Mesendoderm (in vitro differentiated cells): ENCODE measurements at places on chromosomes 4 and X.
A peak's percentile ranks its signal among the peaks of the same experiment; 100 is the strongest.

DNA sequence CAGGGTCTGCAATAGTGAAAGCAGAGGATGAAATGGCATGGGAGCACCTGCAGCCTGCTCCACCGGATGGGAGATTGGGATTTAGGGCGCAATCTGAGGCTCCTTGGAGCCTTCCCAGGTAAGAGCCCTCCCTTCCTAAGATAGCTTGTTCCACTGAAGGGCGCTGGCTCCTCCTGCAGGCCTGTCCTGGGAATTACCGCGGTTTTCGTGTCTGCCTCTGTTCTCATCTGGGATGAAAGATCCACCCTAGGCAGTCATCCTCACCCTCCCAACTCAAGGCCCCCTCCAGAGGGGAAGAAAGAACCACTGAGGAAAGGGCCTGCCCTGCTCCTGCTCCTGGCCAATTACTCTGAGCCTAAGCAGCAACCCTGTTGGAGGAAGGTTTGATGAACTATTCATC, 547.5 kb downstream of the SMARCA1 start:
- peak; percentile 61 for DNase-seq

DNA sequence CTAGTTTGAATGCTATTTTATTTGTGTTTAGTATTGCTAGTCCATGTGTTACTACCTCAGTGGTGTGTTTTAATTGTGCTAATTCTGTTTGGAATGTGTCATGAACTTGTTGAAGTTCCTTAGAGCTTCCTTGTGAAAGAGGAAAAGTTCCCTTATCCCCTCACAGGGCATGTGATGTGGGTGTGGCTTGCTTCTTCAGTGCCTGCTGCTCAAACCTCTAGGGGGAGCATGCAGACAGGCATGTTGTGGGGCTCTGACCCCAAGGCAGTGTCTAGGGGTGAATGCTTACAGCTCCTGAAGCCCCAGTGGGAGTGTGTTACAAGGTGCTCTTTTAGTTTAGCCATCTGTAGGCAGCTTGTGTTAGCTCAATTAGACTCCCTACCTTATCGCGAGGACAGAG, 86.5 kb downstream of the MAGED4 start:
- DNase-seq, result peak; percentile 53

- DNase-seq, result peak; percentile 6
These were observed 25.9 kb upstream of the RASSF6 start for GRCh38 chr4:73646117-73646516.

DNA sequence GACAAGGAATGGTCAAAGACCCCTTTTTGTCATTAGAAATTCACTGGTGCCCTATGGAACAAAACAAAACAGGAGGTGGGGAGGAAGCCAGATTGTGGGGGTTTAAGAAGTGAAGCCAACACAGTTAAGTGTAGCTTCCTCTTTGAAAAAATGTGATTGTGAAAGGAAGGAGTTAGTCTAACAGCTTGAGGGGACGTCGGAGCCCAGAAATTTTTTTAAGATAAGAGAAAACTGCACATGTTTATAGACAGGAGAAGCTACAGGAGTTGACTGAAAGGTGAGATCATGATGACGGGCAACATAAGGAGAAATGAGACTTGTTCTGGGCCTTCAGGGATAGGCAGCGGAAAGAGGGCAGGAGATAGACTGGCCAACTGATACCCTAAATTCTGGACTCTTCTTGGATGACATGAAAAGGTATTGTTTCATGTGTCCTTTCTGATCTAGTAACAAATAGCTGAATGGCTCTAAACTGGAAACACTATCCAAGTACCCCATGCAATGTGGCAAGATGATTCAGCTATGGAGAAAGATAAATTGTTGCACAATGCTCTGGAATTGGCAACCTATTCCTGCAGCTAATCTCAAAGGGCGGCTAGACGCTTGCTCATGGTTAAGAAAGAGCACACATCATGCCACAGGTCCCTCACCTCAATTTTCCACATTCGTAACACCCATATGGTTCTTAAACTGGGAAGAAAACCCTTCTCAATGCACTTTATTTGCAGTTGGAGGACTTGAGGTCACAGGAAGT, 3.7 kb upstream of the HDAC8 start:
- no peak for DNase-seq

- peak; percentile 51 for DNase-seq
These were observed 115.1 kb upstream of the PNPLA4 start for GRCh38 chrX:8042304-8042703.

- no peak for DNase-seq
These were observed 577.0 kb downstream of the FAT4 start for GRCh38 chr4:125891597-125892258.

DNA sequence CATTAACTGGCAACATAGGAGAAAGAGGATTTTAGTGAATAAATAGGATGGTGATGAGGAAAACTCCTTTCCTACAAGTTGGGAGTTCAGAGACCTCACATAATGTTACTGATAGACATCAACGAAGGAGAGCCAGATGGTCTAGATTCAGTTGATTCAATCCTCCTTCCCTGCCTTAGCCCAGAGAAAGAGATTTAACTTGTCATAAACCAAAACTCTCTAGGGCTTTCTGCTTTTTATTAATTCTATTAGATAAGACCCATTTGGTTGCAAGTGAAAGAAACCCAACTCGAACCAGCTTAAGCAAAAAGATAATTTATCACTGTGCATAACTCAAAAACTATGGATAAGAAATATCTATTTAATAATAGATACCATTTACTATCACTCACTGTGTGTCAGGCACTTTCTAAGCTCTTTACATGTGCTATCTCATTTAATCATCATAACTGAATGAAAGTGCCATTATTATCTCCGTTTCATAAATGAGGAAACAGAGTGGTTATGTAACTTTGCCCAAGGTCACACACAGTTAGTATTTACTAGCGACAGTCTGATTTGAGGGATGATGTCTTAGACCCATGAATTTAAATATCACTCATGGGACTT, 4.3 kb upstream of the UNC5C start:
- DNase-seq, result no peak

DNA sequence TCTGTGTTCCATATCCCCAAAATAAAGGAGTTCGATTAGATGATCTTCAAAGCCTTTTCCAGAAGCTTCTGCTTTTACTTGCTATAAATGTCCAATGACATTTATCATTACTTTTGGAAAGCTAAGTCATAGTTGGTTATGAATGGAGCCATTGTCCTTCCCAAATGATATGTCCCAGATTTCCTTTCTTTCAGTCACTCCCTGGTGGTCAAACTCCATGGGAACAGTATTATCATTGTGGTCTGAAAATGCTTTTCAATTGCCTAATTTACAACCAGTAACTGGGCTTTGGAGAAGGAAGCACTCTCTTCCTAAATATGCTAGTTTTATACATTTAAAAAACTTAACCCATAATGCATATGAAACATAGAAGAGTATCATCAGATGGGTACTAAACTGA, 571.5 kb upstream of the AMOT start:
- no peak for DNase-seq

DNA sequence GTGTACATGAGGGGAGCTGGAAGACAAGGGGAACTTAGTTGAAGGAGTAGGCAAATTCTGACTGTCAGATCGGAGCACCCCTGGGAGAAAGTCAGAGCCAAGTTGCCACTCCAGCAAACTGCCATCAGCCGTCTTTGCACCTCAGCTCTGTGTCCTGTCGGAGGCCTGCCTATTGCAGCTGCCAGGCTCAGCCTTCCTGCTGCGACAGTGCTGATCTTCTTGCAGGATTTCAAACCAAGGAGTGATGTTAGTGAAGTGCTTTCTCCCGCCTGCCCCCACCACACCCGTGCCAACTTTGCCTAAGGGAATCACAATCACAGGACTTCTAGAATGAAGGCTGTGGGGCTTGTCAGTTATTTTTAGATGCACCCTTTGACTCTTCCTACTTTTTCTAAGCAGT, 185.3 kb downstream of the KIT start:
- DNase-seq, result peak; percentile 10

DNA sequence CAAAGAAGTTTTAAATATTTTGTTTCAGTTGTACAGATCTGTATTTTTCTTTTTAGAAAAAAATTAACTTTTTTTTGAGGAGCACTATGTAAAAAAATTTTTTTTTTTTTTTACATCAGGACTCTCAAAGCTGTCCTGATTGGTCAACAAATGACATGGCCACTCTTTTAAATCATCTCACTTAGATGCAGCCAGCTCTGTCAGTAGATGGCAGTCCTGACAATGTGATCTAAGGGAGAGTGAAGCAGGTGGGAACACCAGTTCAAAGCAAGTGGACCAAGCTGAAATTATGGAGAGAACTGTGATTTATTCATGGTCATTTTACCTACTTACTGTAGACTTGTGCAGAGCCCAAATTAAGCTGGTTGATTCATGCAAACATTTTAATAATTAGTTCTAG, 174.7 kb upstream of the GPRIN3 start:
- DNase-seq, result peak; percentile 88

DNA sequence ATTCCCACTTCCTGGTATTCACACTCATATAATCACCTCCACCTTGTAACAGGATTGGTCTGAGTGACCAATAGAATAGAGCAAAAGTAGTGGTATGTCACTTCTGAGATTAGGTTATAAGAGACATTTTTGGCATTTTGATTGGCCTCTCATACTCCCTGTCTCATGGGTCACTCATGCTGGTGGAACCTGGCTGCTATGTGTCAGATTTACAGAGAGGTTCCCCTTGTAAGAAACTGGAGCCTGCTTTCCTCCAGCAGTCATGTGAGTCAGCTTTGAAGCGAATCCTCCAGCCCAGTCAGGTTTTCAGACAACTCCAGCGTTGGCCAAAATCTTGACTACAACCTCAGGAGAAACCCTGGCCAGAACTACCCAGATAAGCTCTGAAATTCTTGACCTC, 2.6 kb upstream of the OTUD4 start:
- DNase-seq, result peak; percentile 44

DNA sequence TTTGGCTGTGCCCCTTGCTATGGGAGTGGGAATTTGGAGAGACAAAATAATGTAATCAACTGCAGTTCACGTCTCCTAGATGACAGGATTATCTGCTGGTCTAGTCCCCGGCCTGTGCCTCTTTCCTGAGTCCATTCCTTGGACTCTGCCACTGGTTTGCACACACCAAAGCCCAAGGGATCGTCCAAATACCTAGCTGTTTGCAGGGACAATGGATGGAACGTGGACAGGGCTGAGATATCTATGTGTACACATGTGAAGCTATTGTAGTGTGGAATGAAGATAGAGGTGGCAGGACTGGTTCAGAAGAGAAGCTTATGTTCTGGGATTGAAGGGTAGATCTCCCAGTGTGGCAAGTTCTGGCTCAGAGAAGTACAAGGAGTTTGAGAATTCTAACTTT, 198.3 kb upstream of the PITX2 start:
- no peak for DNase-seq

DNA sequence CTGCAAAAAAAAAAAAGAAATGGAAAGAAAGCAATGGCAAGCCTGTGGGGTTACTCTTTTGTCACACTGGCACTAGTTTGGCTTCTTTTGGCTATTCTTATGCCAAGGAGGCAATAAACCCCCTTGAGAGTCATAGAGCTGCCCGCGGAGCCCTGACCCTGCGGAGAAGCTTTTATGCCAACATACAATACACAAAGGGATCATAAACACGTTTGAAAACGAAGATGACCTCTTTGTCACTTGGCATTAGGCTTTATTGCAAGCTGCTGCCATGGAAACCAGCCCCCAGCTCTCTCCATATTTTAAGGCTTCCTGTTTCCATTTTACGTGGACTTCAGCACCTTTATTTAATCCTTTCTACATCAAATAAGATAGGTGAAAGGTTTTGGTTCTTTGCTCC, 7.6 kb downstream of the NEUROG2 start:
- DNase-seq, result no peak

DNA sequence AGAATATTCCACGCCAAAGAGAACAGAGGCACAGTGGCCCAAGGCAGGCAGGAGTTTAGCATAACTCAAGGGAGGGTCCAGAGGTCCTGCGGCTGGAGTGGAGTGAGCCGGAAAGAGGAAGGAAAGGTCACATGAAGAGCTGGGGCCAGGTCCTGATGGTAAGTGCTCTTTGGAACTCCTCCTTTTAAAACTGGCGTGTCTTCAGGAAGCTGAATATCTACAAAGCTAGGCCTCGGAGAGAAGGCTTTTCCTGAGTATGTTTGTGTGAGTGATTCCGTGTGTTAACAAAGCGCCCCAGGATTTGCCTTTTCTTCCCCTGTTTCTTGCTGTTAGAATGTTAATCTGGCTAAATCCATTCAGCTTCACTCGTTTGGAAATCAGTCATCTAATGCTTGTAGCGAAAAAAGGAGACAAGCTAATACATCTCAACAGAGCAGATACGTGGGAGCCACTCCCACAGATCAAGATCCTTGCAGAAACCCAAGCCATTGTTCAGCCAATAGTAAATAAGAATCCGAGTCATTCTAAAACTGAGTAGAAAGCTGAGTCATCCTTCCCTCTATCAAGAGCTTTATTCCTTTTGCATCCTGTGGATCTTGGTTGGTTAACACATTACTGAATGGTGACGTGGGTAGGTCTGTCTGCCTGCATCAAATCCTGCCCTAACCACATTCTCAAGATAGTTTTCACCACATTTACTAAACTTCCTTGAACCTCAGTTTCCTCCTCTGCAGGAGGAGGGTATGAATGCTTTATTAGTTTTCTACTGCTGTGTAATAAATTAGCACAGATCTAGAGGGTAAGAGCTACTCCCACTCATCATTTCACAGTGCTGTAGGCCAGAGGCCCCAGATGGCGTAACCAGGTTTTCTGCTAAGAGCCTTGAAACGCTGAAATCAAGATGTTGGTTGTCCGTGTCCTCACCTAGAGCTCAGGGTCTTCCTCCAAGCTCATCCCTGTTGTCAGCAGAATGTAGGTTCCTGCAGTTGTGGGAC, 43.2 kb upstream of the RBM47 start:
- peak; percentile 97 for DNase-seq

DNA sequence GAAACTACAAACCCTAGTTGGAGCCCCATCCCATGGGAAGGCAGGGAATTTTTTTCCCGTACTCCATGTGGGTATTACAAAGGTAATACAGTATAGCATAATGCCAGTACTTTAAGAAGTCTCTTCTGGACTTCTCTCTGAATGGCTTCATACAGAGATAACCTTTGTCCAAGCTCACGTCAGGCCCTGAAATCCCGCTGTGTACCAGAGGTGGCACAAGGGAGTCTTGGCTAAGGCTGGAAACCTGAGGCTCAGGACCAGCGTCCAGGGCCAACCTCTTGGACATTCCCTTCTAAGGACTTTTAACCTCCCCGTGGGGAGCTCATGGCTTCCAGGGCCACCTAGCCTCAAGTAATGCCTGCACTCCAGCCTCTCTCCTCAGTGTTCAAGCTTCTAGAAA, 338.9 kb upstream of the FAM241A start:
- peak; percentile 70 for DNase-seq

DNA sequence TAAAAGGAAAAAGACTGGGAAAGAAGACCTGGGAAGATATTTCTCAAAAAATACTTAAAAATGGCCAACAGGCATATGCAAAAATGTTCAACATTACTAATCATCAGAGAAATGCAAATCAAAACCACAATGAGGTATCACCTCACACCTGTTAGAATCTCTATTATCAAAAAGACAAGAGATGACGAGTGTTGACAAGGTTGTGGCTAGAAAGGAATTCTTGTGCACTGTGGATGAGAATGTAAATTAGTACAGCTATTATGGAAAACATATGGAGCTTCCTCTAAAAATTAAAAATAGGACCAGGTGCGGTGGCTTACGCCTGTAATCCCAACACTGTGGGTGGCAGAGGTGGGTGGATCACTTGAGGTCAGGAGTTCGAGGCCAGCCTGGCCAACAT, 50.0 kb downstream of the C4orf46 start:
- no peak for DNase-seq
